ENCODE measurements at places on chromosomes 2 and 18. TPM values are rescaled to one million over a fixed set of nuclear protein-coding genes. Genes with fewer than 3 reads are reported as not detected.

Gene LAMA1
- 0.34 TPM for polyA plus RNA-seq

Gene PRSS56
- polyA plus RNA-seq = not detected

Gene FKBP1B
- polyA plus RNA-seq = 7.9 TPM

Gene UGT1A8
- polyA plus RNA-seq = not detected

Gene RASGRP3
- polyA plus RNA-seq = 2.3 TPM

Gene L3MBTL4
- polyA plus RNA-seq = 1.7 TPM

Gene SERPINB7
- 2.5 TPM for polyA plus RNA-seq

Gene ASB18
- not detected for polyA plus RNA-seq

Gene CD207
- polyA plus RNA-seq = not detected

Gene MARCO
- 10.1 TPM for polyA plus RNA-seq

Gene TMEM37
- 77.7 TPM for polyA plus RNA-seq

Gene ARMC9
- 8.7 TPM for polyA plus RNA-seq

Gene RGPD4
- not detected for polyA plus RNA-seq

Gene LYG2
- polyA plus RNA-seq = not detected

Gene CYP27A1
- 11.6 TPM for polyA plus RNA-seq

Gene NEU2
- not detected for polyA plus RNA-seq

Gene NYAP2
- polyA plus RNA-seq = 0.02 TPM

Gene RIF1
- polyA plus RNA-seq = 3.8 TPM

Gene PPP1R1C
- polyA plus RNA-seq = 0.28 TPM

Gene ACTG2
- 6.6 TPM for polyA plus RNA-seq

Gene TOGARAM2
- polyA plus RNA-seq = 0.31 TPM

Gene GRB14
- 2.8 TPM for polyA plus RNA-seq

Gene GPAT2
- polyA plus RNA-seq = 7.9 TPM

Gene CYRIA
- polyA plus RNA-seq = 10.3 TPM
